HT-29 (cell line): ENCODE measurements at places on chromosomes 2 and 18. TPM values are rescaled to one million over a fixed set of nuclear protein-coding genes. Genes with fewer than 3 reads are reported as not detected.
A peak's percentile ranks its signal among the peaks of the same experiment; 100 is the strongest.

DNA sequence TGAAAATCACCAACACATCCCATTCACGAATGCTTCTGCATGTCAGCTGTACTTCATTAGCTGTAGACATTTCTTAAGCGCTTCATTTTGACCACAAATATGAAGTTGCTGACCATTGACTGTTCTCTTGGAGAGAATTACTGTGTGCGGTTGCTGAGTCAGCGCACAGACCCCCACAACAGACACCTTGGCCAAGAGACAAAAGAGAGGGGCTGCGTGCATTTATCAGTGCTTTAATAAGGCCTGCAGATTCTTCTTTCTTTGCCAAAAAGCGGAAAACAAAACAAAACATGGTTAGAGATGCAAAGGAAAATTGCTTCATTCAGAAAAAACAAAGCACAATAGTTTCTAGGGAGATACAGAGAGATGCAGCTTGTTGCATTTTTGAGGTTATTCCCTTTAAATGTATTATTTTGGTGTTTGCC is 174.7 kb downstream of the ACKR3 start:
- no peak for DNase-seq

DNA sequence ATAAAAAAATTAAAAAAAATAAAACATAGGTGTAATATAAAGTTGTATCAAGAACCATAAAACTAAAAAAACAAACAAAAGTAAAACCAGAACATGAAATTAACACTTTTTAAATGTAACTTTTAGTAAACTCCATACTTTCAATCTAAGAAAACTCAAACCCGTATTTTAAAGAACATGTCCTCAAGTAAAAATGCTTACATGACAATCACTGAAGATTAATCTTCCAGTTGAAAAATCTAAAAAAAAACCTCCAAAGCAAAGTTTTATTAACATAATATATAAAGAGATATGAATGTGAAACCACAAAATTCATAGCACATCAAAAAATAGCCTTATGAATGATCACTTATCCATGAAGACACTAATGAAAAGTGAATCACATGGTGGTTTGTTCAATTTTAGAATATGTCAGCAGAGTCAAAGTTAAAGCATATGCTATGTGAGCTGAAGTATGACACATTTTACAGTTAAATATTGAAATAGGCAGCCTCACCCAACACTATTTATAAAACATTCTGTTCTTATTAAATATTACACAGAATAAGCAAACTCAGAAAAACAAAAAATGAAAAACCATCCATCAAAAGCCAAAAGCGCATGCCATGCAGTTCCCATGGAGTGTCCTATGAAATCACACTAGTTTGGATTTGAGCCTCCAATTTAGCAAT is 23.1 kb upstream of the CHAC2 start:
- no peak for DNase-seq

DNA sequence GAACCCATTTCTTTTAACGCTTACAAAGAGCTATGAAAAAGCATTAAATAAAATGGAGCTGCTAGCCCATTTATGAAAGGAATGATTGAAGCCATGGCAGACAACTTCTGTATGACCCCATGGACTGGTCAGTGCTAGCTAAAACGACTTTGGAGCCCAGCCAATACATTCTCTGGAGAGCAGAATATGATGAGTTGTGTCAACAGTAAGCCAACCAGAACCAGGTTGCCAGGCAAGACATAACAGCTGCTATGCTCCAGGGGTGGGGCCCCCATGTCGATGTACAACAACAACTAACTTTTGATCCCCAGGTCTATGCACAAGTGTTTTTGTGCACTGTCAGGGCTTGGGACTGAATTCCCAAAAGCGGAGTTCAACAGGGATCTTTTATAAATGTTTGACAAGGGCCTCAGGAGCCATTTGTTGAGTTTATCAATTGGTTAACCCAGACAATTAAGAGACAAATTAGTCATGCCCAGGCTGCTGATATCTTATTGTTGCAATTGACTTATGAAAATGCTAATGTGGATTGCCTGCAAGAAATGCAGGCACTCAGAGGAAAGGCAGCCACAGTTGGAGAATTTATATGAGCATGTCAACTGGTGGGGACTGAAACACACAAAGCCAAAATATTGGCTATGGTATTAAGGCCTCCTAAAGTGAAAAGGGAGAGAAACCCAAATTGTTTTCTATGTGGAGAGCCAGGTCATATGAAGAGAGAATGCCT is 64.6 kb upstream of the MYO3B start:
- peak; percentile 48 for DNase-seq

Gene DHRS9
- total RNA-seq: 0.33 and 0.57 TPM in 2 replicates

- no peak for DNase-seq
Measured at GRCh38 chr2:207863345-207863744, 93.6 kb upstream of the FZD5 start.
